8988T (cell line): ENCODE measurements at places on chromosomes 2 and 18.

GRCh38 chr18:9177031-9177430 is 40.5 kb downstream of the ANKRD12 start:
- DNase-seq, result no peak

GRCh38 chr2:15870565-15870964 is 69.8 kb upstream of the MYCN start:
- DNase-seq, result no peak

DNA sequence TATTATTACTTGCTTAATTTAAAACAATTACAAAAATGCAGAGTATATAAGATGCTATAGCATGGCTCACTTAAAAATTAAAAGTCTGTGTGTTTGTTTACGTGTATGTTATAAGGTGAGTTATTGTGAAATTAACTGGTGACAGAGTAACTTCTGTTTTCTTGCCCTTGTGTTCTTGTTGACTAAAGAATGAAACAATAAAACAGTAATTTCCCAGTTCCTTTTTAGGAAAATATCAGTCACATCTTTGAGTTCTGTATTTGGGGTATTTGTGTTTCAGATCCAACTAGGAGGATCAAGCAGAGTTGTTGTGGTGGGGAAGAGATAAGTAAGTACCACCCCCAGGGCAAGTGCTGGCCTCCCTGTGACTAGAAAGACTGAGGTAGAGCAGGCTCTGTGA is 143.6 kb downstream of the CCDC148 start:
- no peak for DNase-seq

DNA sequence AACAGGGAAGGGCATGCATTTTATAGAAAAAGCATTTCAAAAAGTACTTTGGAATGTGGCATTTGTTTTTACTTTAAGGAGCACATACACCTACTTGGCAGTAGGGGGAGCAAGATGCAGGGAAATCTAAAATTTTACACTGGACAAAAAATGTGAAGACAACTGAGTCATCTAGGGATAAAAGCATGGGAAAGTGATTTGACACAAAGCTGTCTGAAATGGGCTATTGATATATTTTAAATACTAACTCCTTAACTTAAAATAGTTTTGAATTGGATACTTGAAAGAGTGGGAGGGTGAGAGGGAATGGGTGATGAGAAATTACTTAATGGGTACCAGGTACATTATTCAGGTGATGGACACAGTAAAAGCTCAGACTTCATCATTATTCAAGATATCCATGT is 15.8 kb downstream of the TMEM200C start:
- no peak for DNase-seq

DNA sequence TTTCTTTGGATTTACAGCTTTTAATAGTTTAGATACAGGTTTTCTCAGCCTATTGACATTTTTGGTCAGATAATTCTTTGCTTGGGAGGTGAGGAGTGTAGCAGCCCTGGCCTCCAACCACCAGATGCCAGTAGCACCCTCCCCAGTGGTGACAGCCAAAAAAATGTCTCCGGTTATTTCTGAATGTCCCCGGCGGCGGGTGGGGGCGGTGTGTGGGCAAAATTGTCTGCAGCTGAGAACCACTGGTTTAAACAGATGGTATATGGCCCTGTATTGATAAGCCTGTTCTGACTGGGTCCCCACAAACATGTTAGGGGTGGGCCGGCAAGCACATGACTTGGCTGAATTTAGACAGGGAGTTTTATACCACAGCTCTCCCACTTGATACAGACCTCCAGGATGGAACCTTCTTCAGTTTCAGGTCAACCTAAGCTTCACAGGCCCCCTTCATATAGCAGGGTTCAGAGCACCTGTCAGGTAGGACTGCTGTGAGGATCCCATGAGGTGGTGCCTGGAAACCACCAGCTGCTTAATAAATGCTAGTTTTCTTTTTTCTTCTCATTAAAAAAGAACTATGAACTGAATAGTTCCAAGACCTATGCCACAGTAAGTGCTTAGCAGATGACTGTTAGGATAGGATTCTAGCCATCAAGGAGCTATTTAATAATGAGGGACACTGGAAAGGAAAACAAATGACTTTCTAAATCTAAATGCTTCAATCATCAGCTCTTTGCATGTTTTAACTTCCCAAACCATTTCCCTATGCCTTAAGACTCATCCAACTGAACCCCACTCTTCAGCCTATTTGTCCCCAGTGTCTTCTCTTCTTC is 18.1 kb downstream of the LPIN2 start:
- DNase-seq, result peak; percentile 32
